ENCODE measurements at places on chromosomes 3 and 15.

DNA sequence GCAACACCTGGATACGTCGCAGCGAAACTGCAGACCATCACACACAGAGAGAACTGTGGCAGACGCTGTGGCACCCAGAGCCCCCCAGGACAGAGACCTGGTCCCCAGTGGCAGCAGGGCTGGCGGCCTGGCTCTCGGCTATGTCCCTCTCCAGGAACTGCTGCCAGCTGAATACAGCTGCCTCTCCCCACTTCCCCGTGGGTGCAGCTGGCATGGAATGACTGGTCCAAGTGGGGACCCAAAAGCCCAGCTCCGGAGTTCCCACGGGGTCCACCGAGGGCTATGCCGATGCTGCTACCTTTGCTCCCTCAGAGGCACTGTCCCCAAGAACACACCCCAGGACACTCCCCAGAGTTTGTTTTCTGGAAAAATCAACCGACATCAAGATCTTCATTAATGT lies 67.8 kb upstream of the GATA2 start:
- DNase-seq: no peak

DNA sequence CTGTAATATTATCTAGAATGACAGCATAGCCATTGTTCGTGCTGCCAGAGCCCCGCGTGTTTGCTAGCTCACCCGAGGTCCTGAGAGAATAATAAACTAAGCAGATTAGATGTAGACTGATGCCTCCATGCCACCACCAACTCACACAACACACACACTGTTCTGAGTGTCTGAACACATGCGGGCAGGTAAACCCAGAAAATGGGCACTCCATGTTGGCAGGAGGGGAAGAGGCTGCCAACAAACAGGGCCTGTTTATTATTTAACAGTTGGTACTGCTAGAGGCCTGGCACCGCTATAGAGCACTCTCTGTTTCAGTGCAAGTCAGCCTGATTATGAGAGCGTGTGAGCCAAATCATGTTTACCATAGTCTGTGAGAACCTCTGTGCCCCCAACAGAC lies 299.0 kb downstream of the ZBTB20 start:
- DNase-seq: no peak

GRCh38 chr3:4426782-4427344 lies 40.2 kb downstream of the SUMF1 start:
- DNase-seq: no peak

DNA sequence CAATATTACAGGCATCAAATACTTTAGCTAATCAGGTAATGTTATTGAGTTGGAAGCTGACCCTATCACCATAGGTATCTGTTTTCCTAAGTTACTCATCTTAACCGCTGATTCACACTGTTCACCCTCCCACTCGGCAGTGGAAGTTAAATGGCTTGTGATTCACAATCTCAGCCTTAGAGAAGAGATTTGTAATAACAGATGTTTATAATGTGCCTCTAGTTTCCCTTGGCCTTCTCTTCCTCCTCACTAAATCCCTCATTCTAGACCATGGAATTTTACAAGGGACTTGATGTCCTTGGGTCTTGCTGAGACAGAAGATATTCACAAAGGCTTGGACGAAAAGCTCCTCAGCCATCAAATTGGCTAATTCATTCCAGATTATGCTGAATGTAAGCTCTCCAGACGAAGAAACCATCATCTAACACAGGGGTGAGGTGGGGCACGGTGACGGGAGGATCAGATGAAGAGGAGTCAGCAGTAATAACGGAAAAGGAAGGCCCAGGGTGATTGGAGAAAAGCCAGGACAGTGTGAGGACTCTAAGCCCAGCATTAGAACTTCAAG lies 931.7 kb downstream of the MCTP2 start:
- no peak for DNase-seq

- DNase-seq: no peak
Measured at GRCh38 chr3:73637042-73637441, 12.3 kb upstream of the PDZRN3 start.

- DNase-seq: no peak
Measured at GRCh38 chr15:66850078-66850991, 148.3 kb downstream of the SMAD6 start.

DNA sequence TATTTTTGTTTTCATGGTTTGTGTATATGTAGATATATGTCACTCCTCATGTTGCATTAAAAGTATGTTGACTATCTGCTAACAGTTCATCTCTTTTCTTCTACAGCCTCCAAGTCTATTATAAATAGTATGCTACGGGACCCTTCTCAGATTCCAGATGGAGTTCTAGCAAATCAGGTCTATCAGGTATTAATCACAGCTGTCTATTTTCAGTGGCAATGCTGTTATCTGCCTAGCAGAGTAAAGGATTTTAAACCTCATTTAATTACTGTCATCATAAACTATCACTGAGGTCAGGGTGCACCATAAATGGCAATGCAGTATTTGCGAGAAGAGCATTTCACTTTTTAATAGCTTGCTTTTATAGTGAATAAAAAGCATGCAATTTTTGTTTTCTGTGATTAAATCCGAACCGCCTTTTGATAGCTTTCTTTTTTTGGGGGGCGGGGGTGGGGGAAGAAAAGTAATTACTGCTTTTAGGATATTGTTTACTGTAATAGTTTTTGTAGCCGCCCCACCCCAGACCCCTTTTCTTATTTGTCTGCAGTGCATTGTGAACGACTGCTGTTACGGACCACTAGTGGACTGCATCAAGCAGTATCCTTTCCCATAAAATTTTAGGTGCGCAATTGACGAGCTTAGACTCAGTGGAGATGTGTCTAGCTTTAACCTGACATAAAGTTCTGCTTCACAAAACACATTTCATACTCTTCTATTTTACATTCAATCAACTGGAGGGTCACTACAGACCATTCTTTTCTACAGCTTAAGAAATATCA lies 112.3 kb downstream of the CDIN1 start:
- DNase-seq: no peak

- no peak for DNase-seq
Measured at GRCh38 chr3:171809611-171809860, 747 bp downstream of the PLD1 start.
